ENCODE measurements at places on chromosomes 2 and 18. TPM values are rescaled to one million over a fixed set of nuclear protein-coding genes. Genes with fewer than 3 reads are reported as not detected.

Gene ROCK2
- total RNA-seq, result 8.2 TPM

Gene TFPI
- total RNA-seq, result 90.7 TPM

Gene WIPF1
- 7.3 TPM for total RNA-seq

Gene NAT8
- total RNA-seq, result not detected

Gene NFATC1
- 4.3 TPM for total RNA-seq

Gene PCARE
- not detected for total RNA-seq

Gene NEURL3
- total RNA-seq, result not detected

Gene TRAK2
- 16.2 TPM for total RNA-seq

Gene FHOD3
- total RNA-seq, result 4.9 TPM

Gene MBOAT2
- 21.3 TPM for total RNA-seq

Gene SCN1A
- not detected for total RNA-seq

Gene STON1
- 6.1 TPM for total RNA-seq

Gene ALPG
- total RNA-seq, result not detected

Gene DUSP19
- total RNA-seq, result 1.7 TPM

Gene TLX2
- total RNA-seq, result not detected

Gene MEP1B
- total RNA-seq, result not detected

Gene NT5C1B
- not detected for total RNA-seq

Gene POMC
- not detected for total RNA-seq

Gene NEU2
- not detected for total RNA-seq

Gene SH3BP4
- total RNA-seq, result 78.6 TPM

Gene TDRD15
- total RNA-seq, result 0.15 TPM

Gene FOXD4L1
- not detected for total RNA-seq

Gene CNDP1
- total RNA-seq, result not detected

Gene PLA2R1
- 0.06 TPM for total RNA-seq

Gene INHA
- total RNA-seq, result 0.35 TPM

Gene C2orf80
- total RNA-seq, result not detected

Gene ST6GAL2
- 0.37 TPM for total RNA-seq

Gene FAP
- 3.3 TPM for total RNA-seq

Gene GAL3ST2
- total RNA-seq, result not detected

Data from H4 (cell line).